ENCODE measurements at places on chromosomes 7 and 10.

DNA sequence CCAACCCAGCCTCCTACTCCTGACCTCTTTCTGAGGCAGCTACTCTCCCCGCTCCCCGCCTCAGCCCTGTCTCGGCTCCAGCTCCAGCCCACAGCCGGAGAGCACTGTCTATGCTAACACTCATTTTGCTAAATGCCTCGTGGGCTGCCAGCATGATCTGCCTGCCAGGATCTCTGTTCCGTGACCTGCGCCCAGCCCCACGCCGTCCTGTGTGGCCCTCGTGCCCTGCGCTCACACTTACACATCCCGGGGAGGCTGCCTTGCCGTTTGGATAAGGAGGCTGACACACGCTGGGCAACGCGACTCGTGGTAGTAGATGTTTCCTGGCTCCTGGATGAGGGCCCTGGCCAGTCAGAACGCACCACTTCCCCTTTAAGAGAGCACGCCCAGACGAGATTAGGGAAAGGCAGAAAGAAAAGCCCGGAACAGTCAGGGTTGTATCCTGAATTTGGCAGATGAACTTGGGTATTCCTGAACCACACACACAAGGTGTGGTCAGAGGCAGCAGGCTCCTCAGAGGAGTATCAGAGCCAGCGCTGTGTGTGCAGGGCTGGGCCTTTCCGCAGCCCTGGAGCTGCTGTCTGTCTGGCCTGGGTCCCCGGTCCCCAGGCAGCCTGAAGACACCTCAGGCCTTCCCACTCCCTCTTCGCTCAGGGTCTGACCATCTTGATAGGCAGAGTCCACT lies 97.7 kb upstream of the EFCAB10 start:
- DNase-seq: peak; percentile 92

GRCh38 chr10:47224546-47225218 lies 75.3 kb upstream of the GDF10 start:
- DNase-seq: peak; percentile 16

GRCh38 chr7:19932549-19933249 lies 159.3 kb upstream of the TMEM196 start:
- DNase-seq: no peak

GRCh38 chr7:112176693-112177415 lies 29.3 kb downstream of the DOCK4 start:
- DNase-seq: no peak

GRCh38 chr10:86187499-86188239 lies 178.9 kb downstream of the GRID1 start:
- DNase-seq: no peak

DNA sequence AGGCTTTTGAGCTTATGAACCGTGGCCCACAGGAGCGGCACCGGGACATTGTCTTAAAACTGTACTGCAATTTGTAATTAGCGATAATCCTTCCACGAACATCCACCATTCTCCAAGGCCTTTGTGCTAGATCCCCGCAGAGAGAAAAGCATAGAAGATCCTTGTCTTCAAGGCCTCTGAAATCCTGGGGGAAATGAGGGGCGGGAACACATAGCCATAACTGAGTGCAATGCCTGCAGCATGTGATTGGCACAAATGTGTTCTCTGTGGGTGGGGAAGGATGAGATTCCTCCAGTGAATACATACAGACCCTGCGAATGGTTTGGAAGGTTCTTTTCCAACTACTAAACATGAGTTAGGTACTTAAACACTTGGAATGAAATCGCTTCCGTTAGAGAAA lies 25.9 kb upstream of the PROSER2 start:
- no peak for DNase-seq

- DNase-seq: no peak
Measured at GRCh38 chr10:5609952-5610616, 56.3 kb downstream of the ASB13 start.
